GM18507 (cell line): ENCODE measurements at places on chromosomes 2 and 18.

- no peak for DNase-seq
Measured at GRCh38 chr2:26666671-26667070, 25.5 kb upstream of the CIB4 start.

GRCh38 chr2:72579591-72580180, 246.1 kb downstream of the EXOC6B start:
- no peak for DNase-seq

DNA sequence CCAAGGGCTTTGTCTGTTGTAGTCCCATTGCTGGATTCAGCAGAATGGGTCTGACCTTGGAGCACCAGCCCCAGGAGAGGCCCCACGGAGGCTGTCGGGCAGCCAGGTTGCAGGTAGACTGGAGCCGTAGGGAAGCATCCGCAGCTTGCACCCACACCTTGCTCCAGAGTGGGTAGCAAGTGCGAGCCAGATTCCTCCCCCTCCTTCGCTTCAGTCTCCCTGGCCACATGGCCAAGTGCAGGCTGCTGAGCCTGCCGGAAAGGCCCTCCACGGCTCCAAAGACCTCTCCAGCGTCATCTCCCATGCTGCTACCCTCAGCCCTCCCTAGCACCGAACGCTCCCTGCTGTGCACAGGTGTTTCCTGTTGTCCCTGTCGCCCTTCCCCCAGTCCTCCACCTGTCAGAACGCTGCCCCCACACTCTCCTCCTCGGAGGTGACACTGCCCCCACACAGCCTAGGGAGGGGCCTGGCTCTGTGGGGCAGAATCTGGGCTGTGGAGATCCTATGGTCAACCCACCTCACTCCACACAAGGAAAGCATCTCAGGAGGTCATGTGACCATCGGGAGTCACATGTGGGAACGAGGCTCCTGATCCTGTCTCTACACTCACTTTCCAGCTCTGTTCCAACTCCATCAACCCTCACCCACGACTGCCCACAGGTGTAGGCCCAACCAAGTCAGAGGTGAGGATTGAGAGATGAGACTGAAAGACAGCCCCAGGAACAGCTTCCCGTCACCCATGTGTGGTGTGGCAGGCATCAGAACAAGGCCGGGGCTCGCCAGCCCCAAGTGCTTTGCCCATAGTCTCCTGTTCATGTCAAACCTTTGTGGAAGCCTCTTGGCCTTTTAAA, 8.3 kb downstream of the KCNF1 start:
- no peak for DNase-seq

DNA sequence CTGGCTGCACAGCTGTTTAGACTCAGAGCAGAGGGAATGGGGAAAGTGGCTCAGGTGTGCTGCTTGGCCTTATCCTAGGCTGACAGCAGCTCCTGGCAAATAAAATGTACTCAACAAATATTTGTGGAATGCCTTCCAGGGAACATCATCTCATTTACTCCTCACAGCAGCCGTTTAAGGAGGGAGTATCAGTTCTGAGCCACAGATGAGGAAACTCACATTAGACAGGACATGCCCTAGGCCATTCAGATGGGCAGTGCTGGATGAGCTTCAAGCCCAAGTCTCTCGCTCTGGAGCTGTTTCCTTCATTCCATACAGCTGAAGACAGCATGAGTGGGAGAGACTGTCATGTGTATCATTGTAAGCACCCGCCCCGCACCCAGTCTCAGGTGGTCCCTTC, 129.6 kb upstream of the CNGA3 start:
- DNase-seq, result no peak

GRCh38 chr2:218168635-218169462, 2.1 kb upstream of the CXCR1 start:
- DNase-seq, result no peak

- DNase-seq, result no peak
Measured at GRCh38 chr2:119023534-119023933, 81.5 kb downstream of the MARCO start.

- DNase-seq, result no peak
Measured at GRCh38 chr18:74595431-74595830, 2.2 kb upstream of the ZNF407 start.

GRCh38 chr2:221310730-221311129, 261.4 kb downstream of the EPHA4 start:
- no peak for DNase-seq

GRCh38 chr2:240050278-240050677, 3.0 kb downstream of the OR6B3 start:
- DNase-seq, result no peak

- DNase-seq, result no peak
Measured at GRCh38 chr2:54845514-54845913, 122.1 kb downstream of the EML6 start.

- DNase-seq, result no peak
Measured at GRCh38 chr2:15993232-15993610, 52.9 kb downstream of the MYCN start.

GRCh38 chr18:59123588-59124369, 15.9 kb upstream of the SEC11C start:
- no peak for DNase-seq

- no peak for DNase-seq
Measured at GRCh38 chr18:35682281-35682867, 100.8 kb downstream of the GALNT1 start.

DNA sequence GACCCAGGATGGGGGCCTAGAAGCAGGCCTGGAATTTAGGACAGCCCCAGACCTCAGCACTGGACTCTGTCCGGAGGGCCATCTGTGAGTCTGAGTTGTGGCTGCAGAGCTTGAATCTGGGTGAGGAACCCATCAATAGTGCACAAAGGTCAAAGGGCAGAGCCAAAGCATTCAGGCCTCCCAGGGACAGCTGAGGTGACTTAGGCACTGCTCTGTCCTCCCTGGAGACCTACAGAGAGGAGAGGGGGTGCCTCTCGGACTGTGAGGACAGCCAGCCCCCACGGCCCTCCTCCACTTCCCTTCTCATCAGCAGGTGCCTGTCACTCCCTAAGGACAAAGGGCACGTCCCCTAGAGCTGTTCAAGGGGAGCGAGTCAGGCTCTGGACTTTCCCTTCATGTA, 25.1 kb upstream of the PRLH start:
- DNase-seq, result no peak

- DNase-seq, result no peak
Measured at GRCh38 chr2:229749779-229750178, 35.4 kb upstream of the DNER start.

GRCh38 chr2:197268786-197269584, 41.6 kb downstream of the ANKRD44 start:
- DNase-seq, result no peak

GRCh38 chr18:51074605-51075004, 44.6 kb downstream of the SMAD4 start:
- DNase-seq, result no peak
